Activated T-helper 9 cell treated with anti-CD3 and anti-CD28 coated beads, Interleukin-2, amount 50 U/mL, for 16 hours (primary cell): ENCODE measurements at places on chromosomes 2 and 18.

- no peak for DNase-seq
Observed at GRCh38 chr18:79453816-79454735, 58.3 kb downstream of the NFATC1 start.

DNA sequence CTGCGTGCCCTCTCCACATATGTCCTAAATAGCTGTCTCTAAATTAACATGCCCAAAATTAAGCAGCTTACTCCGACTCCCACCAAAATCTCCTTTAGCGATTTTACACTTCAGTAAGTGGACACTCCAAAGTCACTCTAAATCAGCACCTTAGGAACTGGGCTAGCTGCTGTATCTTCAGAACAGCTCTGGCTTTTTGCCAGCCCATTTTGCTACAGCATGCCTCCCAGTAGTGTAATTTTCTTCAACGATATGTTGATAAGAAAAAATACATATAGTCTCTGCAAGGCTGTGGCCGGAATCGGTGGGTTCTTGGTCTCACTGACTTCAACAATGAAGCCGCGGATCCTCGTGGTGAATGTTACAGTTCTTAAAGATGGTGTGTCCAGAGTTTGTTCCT, 291.8 kb upstream of the RGPD4 start:
- no peak for DNase-seq

GRCh38 chr2:144495227-144496091, 24.5 kb downstream of the ZEB2 start:
- no peak for DNase-seq

- DNase-seq, result no peak
Observed at GRCh38 chr18:73923866-73924265, 223.8 kb downstream of the FBXO15 start.

DNA sequence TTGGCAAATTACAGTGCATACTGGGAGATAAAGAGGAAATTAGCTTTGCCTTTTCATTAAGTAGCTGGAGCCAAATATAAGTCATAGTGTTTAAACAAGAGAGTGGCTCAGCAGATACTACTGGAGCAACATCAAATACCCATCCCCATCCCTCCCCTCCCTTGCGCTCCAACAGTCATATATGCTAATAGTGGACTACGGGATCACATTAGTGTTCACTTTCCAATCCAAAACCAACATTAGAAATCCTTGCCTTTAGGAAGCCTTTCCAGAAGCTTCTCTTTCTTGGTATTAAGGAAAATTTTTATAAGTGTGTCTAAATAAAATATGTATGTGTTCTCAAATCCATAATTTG, 1669.3 kb downstream of the SUCLG1 start:
- DNase-seq, result no peak

DNA sequence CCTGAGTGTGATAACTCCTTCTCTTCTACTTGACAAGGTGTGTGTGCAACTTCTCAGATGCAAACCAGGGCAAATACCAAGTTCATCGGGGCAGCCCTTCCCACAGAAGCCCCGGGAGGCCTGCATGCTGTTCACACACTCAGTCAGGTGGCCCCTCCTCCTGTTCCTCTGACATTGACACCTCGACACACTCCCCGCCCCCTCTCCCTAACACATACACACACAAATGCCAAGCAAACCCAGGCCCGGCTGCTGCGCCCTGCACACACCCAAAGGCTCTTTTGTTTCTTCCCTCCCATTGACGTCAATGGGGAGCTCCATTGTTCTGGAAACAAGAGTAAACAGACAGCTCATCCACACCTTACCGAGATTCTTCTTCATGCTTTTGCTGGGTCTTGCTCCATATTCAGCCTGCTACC, 1.7 kb upstream of the PER2 start:
- DNase-seq, result no peak

- DNase-seq, result no peak
Observed at GRCh38 chr2:138787053-138787666, 7.0 kb upstream of the NXPH2 start.

DNA sequence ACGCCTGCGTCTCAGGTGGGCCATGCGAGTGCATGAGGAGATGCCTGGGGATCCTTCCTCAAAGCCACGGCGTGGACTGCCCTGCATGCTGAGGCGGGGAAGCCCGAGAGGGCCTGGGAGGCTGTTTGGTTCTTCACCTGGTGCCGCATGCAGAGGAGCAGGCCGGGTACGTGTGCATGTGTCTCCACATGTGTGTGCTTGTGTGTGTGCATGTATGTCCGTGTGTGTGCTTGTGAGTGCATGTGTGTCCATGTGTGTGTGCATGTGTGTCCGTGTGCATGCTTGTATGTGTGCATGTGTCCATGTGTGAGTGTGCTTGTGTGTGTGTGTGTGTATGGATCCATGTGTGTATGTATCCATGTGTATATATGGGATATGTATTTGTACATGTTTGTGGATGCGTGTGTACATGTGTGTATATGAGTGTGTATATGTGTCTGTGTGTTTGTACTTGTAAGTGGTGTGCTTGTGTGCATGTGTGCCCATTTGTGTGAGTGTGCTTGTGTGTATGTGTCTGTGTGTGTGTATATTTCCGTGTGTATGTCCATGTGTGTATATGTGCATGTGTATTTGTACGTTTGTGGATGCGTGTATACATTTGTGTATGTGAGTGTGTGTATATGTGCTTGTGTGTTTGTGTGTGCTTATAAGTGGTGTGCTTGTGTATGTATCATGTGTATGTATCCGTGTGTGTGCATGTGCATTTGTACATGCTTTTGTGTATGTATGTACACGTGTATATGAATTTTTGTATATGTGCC, 79.0 kb downstream of the PTGR3 start:
- DNase-seq, result no peak

- no peak for DNase-seq
Observed at GRCh38 chr2:71478806-71479205, 25.4 kb downstream of the DYSF start.

DNA sequence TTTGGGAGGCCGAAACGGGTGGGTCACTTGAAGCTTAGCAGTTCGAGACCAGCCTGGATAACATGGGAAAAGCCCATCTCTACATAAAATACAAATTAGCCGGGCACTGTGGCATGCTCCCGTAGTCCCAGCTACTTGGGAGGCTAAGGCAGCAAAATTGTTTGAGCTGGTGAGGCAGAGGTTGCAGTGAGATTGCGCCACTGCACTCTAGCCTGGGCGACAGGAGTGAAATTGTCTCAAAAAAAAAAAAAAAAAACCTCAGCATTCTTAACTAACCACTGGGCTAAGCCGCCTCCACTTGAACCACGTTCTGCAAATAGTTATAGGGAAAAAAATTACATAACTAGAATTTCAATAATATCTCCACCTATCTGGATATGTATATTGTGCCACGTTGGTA, 2.3 kb downstream of the FOXI3 start:
- DNase-seq, result no peak

DNA sequence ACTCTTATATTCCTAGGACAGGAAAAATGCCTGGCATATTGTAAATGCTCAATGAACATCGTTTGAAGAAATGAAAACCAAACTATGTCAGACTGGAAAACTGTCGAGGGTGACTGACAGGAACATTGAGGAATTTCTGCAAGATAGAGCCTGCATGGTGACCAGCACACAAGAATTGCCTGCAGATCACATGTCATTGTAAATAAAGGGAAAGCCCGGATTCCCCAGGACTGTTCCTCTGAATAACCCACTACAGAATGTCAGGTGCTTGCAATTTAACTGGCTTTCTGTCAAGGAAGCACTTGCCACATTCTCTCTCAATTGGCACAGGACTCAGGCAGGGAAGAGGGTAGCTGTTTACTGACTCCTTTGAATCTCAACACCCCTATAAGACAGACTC, 129.0 kb upstream of the REG3G start:
- DNase-seq, result no peak

GRCh38 chr2:6773007-6773693, 92.6 kb downstream of the CMPK2 start:
- DNase-seq, result peak; percentile 42

- DNase-seq, result no peak
Observed at GRCh38 chr2:5846881-5847280, 154.7 kb downstream of the SOX11 start.

- peak; percentile 25 for DNase-seq
Observed at GRCh38 chr2:18387441-18388206, 172.8 kb downstream of the RDH14 start.

GRCh38 chr2:237558961-237559641, 7.3 kb upstream of the PRLH start:
- no peak for DNase-seq

DNA sequence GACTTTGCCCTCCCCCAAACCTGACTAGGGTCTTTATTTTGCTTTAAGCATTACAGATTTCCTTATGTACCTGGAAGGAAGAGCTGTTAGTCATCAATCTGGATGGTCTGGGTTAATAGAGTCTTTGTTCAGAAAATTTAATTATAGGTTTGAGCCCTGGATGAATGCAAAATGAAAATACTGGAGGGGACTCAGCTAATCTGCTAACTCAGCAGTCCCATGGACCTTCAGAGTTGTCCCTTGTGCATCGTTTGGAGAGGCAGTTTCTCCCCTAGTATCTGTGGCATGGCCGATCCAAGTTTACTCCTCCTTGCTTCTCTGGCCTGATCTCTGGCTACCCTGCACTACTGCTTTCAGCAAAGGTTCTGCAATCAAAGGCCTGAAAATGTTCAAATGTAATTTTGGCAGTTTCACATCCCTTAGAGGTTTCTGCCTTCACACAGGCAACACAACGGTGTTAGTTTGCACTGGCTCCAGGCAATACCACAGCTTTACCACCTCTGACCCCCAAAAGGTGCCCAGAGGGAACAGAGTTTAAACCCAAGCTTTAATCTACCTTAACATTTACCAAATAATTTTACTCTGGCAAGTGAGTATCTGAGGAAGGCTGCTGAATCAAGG, 134.3 kb downstream of the THADA start:
- DNase-seq, result no peak

DNA sequence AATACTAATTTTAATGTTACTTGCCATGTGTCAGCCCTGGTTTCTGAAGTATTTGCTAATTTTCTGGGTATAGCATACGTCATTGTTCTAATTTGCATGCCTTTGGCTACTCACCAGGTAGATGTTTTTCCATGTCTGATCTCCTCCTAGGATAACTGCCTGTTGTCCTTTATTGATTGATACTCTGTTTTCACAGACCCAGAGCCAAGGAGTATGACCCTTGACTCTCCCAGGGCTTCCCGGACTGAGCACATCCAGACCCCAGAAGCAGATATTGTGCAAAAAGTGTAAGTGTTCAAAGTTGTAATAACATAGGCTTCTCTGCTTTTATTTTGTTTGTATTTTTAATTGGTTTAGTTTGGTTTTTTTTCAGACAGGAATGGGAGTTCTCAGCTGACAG, 53.8 kb downstream of the SUMO1 start:
- DNase-seq, result no peak

- no peak for DNase-seq
Observed at GRCh38 chr2:239467956-239468490, 67.2 kb upstream of the HDAC4 start.

DNA sequence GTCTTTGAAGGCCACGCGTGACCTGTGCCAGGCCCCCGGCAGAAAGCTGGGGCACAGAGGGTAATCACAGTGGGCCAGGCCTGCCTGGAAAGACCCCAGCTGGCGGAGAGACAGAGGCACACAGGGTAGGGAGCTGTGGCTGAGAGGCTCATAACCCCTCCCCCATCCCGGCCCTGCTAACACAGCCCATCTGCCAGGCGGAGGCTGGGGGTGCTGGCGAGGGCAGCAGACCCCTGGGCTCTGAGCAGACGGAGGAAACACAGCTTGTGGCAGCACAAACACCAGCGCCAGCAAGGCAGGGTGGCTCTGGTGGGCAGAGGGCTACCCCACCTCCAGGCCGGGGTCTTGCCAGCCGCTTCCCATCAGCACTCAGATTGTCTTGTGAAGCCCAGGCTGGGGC, 19.0 kb downstream of the HS6ST1 start:
- DNase-seq, result no peak

DNA sequence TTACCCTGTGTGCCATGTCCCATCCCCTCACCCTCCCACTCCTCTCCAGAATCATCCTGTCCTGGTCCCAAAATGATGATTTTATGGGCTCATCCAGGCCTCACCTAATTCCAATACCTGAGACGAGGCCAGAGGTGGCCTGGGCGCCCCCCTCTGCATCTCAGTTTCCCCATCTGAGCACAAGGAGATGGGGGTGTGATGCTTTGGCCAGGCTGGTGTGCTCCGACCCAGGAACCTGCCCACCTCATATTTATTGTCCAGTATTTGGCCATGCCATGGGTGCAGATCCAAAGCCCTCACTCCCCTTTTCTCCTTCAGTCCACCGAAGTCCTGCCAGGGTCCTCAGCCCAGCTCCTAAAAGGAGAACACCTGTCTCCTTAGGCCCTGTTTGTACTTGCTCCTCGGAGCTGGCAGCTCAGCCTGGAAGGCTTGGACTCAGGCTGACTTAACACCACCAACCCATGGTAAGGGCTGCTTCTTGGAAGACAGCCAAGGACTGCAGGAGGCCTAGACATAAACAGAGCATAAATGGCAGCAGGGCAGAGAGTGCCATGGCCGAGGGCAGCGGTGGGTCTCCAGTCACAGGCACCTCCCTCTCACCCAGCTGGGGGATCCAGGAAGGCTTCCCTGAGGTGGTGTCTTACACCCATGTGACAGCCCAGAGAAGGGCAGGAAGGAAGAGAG, 3.6 kb downstream of the TEX51 start:
- DNase-seq, result no peak

- DNase-seq, result no peak
Observed at GRCh38 chr2:125169022-125169763, 1144.1 kb downstream of the CNTNAP5 start.

GRCh38 chr2:85847051-85847588, 41.7 kb downstream of the ST3GAL5 start:
- DNase-seq, result no peak

GRCh38 chr2:40680547-40680946, 228.7 kb upstream of the SLC8A1 start:
- DNase-seq, result no peak

GRCh38 chr18:56982766-56983165, 164.1 kb upstream of the BOD1L2 start:
- DNase-seq, result no peak

GRCh38 chr18:36610258-36610657, 218.5 kb downstream of the TPGS2 start:
- DNase-seq, result no peak

- DNase-seq, result no peak
Observed at GRCh38 chr2:140567734-140568133, 1563.1 kb downstream of the LRP1B start.

GRCh38 chr2:233290051-233290845, 17.4 kb upstream of the SAG start:
- no peak for DNase-seq

GRCh38 chr2:151766437-151767153, 32.3 kb upstream of the NEB start:
- no peak for DNase-seq

DNA sequence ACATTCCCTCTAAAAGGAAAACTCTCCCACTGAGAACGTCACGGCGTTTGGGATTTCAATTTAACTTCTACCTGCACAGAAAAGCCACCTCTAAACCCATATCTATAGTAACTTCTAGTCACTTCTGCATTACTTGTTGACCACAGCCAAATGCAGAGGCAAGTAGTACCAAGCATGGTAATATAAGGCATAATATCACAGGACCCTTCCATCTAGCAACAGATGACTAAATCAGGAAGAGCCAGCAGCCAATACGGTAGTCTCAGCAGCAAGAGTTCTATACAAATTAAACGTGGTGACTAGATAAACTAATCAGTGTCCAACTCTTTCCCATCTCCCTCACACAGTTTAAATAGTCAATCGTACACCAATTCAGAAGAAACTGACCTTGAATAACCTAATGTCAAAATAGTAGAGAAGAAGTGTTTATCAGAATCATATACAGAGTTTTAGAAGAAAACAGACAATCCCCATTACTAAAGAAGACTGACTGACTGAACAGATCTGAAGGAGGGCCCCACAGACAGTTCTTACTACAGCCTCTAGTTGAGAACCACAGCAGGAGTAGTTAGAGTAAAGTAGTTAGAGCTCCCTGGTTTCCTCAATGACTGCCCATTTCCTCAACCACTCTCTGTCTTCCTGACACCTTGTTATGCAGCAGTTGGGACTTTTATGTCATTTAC, 30.0 kb downstream of the MEMO1 start:
- no peak for DNase-seq
